ENCODE measurements at places on chromosomes 11 and 22. TPM values are rescaled to one million over a fixed set of nuclear protein-coding genes. Genes with fewer than 3 reads are reported as not detected.

DNA sequence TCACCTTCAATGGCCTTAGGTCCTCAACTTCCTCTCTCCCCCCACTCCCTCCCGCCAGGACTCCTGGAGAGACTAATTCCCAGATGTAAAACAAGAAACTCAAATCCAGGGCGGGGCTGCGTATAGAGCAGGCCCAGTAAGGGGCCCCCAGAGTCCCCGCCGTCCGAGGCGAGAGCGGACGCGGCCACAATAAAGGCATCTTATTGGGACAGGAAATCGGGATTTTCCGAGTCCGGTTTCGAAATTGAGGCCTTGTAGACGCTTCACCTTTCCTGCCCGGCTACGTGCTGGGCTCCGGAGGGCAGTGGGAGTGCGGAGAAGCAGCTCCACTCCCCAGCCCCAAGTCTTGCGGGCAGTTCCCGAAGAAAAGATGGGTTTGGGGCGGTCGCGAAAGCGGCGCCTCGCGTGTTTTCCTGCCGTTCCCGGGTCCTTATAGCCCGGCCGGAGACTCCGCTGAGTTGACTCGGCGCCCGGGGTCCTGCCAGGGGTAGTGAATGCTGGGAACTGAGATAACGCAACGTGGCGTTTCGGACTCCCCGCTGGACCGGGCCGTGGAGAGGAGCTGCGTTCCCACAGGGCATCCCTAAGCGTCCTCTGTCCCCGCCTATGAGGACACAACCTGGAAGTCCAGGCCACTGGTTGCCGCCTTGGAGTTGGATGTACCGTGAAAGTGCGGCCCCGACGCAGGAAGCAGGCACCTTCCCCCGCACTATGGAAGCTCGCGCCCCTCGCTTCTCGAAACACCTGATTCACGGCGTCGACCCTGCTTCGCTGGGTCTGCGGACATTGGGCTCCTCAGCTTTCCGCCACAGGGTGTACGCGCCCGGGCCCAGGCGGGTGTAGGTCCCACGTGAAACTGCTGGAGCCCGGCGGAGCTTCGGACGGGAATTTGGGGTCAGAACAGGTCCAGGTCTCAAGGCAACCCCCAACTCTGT, 4.8 kb upstream of the CHRM1 start:
- no peak for DNase-seq

DNA sequence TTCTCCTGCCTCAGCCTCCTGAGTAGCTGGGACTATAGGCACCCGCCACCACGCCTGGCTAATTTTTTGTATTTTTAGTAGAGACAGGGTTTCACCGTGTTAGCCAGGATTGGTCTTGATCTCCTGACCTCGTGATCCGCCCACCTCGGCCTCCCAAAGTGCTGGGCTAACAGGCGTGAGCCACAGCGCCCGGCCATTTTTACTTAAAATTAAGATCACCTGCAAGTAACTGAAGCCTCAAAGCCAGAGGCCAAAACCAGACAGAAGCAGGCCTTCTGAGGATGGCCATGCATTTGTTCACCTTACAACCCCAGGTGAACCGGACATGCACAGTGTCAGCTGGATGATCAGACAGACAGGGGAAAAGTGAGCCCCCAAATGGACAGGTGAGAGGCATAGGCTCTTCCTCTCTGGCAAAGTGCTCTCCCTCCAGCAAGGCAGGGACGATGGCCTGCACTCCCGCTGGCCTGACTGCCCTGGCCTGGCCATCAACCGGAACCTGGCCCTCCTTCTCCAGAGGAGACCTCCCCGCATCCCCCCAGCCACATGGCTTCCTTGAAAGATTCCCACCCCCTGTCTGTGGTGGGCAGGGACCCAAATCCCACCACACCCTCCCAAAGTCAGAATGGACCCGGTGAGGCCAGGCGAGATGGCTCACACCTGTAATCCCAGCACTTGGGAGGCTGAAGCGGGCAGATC, 25.9 kb downstream of the APOBEC3H start:
- no peak for DNase-seq

The EHF gene
- 18.9 TPM for polyA plus RNA-seq

The MYO7A gene
- polyA plus RNA-seq, result 3.1 TPM

- no peak for DNase-seq
These were observed 355.3 kb upstream of the CCDC90B start for GRCh38 chr11:83641511-83641910.

GRCh38 chr22:26822313-26822712, 164.9 kb downstream of the MIAT start:
- no peak for DNase-seq

- DNase-seq, result no peak
These were observed 35.2 kb upstream of the CSNK1E start for GRCh38 chr22:38352436-38352835.

DNA sequence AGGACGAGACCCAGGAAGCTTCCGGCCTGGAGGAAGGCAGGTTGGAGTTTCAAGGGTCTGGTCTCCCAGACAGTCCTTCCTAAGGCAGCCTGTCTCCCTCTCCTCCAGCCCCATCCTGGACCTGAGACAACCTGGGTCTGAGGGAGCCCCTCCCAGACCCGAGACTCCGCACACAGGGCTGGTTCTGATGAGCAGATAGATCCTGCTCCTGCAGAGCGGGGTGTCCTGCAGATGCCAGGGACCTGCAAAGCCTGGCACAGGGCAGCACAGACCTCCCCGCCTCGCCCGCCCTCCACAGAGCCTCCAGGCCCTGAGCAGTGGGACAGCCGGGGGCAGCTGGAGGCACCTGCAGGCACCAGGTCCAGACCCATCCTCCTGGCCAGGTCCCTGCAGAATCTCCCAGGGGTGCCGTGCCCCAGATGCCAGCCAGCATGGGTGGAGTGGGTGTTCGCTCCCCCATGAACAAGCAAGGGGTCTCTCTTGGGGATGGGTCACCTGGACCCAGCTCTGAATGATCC, 7.8 kb downstream of the PIM3 start:
- DNase-seq, result no peak

All from renal cortex interstitium (tissue), 15 donors.